ENCODE measurements at places on chromosomes 3 and 15.
A peak's percentile ranks its signal among the peaks of the same experiment; 100 is the strongest.

DNA sequence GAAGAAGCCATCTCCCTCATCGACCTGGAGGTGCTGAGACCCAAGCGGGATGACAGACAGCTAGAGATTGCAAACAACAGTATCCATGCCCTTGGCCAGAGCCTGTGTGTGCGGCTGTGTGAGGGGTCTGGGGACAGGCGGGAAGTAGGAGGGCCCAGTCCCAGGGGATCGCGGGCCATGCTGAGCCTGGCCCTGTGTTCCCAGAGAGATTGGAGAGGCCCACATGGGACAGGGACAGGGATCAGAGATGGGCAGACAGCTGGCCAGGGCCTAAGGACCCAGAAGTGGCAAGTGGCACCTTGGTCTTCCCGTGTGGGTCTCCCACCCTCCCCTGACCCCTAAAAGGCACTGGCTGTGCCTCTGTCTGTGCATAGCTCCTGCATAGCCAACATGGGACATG, 10.9 kb upstream of the RHO start:
- DNase-seq = no peak

DNA sequence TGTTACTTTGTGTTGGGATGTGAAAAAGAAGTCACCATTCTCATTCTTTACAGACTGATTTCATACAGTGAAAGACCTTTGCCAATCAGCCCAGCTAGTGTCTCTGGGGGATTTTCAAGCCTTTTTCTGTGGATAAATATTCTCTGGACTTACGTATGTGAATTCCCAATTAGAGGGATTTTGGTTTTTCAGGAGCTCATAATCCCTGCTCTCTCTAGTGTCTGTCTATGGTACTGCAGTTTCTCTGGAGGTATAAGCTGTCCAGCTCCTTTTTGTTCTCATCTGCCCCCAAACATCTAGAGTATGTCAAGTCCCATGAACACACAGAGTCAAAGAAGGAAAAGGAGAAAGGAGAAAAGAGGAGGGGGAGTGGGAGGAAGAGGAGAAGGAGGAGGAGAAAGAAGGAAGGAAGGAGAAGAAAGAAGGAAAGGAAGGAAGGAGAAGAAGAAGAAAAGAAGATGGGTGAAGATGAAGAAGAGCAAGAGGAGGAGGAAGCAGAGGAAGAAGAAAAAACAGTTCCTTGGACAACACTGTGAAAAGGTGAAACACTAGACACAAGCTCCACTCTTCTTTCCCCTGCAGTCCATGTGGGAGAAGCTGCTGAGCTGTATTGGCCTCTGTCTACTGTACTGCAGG, 218.6 kb downstream of the GREM1 start:
- no peak for DNase-seq

DNA sequence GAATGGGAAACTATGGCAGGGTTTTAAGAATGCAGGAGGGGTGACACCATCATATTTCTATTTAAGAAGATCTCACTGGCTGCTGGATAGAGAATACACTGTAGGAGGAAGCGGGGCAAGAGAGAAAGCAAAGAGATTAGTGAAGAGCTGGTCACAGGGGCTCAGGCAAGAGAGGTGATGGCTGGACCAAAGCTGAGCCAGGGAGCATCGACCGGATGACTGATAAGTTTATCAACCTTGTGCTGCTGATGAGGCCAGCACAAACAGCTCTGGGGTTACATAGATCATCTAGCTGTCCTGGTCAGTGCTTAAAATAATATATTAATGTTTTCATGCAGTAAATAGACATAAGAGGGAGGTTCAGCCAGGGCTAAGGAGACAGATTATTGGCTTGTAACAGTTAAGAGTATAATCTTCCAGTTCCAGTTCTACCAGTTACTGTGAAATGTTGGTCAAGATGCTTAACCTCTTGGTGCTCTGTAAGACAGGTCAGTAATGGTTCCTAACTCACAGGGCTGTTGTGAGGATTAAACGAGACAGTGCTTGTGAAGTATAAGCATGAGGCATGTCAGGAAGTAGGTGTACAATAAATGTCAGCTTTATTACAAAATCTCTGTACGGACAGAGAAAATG, 201.0 kb upstream of the FEZF2 start:
- no peak for DNase-seq

DNA sequence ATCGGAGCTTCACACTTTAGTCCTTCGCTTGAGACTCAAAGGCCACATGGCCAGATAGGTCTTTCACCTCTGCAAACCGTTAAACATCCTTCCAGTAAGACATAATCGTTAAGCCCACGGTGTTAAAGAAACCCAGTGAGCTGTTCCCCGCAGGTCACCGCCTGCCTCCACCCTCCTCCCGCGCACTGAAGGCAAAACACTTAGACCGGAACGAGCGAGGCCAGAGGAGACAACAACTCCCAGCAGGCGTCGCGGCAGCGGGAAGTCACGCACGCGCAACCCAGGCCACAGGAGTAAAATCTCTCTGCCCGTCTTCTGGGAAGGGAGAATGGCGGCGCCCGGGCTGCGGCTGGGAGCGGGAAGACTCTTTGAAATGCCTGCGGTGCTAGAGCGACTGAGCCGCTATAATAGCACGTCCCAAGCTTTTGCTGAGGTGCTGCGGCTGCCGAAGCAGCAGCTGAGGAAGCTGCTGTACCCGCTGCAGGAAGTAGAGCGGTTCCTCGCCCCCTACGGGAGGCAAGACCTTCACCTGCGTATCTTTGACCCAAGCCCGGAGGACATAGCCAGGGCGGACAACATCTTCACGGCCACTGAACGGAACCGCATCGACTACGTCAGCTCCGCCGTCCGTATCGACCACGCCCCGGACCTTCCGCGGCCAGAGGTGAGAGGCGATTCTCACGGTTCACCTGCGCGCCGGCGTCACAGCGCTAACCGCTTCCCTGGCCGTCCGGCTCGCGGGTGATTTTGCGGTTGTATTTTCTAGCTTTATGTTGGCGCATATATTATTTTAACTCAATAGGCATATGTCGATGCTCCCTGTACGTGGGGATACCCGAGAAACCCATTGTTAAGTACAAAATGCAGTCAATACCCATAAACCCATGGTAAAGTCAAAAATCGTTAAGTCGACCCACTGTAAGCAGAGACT, at the start of gene GTPBP8:
GTPBP8 (plus strand) TSS at position 313 of the 931 bp plus-strand sequence; CDS start at position 329, 16 bp downstream.
- DNase-seq = peak; percentile 54

GRCh38 chr3:29644261-29644660, 363.4 kb downstream of the RBMS3 start:
- peak; percentile 42 for DNase-seq

DNA sequence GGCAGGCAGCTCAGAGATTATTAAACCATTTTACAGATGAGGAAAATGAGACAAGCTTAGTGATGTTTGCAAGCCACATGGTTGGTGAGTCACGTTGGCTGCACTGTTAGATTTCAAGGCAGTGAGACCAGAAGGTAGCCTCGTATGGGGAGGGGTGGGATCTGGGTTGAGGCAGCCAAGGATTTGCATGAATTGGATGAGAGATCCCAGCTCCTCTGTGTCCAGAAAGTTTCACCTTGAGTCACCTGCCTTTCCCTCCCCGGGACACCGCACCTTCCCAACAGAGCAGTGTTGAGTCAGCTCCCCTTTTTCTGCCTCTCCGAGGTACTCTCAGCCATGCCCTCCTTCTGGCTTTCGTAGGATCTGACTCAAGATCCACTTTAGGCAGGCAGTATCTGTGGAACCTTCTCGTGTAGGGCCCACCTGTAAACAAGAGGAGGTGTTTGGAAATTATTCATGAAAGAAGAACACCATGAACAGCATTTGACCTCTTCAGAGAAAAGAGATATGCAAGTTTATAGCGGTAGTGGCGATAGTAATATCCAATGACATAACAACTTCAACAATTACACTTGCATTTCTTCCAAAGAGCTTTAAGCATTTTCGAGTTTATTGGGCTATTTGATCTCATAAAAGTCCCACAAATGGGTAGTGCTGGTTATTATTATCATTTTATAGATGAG, 46.8 kb upstream of the VPS8 start:
- no peak for DNase-seq

DNA sequence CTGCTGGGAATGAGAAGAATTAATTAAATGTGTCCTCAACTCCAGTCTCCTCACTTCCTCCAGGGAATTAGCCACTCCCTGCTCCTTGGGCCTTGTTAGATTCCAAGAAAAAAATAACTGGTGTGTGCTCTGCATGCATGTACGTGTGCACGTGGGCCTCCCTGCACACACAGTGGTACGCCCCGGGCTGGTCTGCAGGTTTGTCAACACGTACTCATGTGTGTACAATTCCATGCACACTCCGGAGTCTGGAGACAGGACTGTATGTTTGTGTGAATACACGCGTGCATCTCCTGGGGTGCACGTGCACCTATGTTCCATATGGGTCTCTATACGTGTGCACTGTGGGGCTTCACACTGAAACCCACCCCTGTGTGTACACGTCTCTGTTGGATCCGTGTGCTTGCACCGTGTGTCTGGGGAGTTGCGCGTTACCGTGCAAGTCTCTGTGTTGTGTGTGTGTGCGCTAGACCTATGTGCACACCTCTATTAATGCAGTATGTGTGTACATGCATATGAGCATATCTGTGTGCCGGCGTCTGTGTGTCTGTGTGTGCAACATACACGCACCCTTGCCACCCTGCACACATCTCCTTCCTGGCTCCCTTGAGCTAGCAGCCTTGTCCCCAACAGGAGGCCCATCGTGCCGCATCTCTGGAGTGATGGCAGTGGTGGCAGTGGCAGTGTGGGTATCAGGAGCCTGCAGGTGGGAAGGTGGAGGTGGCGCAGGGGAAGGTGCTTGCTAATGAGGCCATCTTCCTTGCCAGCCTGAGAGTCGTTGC, 210.1 kb downstream of the TBC1D2B start:
- DNase-seq = no peak

- DNase-seq = no peak
Measured at GRCh38 chr3:14725564-14726440, 50.9 kb downstream of the C3orf20 start.

GRCh38 chr3:34132069-34132692, 333.8 kb downstream of the PDCD6IP start:
- no peak for DNase-seq

- no peak for DNase-seq
Measured at GRCh38 chr15:69979783-69980182, 117.9 kb downstream of the TLE3 start.

DNA sequence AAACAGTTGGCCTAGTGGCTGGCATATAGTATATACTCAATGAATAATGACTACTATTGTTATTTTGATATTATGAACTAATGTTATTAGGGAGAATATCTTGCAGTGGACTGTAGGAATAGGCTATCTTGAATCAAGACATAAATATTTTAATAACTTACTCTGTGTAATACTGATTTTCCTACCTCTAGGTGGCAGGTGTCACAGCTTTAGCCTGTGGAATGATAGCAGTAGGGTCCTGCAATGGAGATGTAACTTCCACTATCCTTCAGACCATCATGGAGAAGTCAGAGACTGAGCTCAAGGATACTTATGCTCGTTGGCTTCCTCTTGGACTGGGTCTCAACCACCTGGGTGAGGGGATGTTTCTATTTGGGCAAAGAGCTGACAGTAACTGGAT, 6.5 kb downstream of the PSMD2 start:
- DNase-seq = no peak

GRCh38 chr3:140494970-140495369, 182.9 kb upstream of the TRIM42 start:
- DNase-seq = no peak

GRCh38 chr3:183897606-183898005, 12.9 kb upstream of the PARL start:
- DNase-seq = no peak

GRCh38 chr3:66665021-66665695, 164.3 kb upstream of the LRIG1 start:
- no peak for DNase-seq

GRCh38 chr15:79352206-79352605, 41.3 kb downstream of the TMED3 start:
- no peak for DNase-seq

DNA sequence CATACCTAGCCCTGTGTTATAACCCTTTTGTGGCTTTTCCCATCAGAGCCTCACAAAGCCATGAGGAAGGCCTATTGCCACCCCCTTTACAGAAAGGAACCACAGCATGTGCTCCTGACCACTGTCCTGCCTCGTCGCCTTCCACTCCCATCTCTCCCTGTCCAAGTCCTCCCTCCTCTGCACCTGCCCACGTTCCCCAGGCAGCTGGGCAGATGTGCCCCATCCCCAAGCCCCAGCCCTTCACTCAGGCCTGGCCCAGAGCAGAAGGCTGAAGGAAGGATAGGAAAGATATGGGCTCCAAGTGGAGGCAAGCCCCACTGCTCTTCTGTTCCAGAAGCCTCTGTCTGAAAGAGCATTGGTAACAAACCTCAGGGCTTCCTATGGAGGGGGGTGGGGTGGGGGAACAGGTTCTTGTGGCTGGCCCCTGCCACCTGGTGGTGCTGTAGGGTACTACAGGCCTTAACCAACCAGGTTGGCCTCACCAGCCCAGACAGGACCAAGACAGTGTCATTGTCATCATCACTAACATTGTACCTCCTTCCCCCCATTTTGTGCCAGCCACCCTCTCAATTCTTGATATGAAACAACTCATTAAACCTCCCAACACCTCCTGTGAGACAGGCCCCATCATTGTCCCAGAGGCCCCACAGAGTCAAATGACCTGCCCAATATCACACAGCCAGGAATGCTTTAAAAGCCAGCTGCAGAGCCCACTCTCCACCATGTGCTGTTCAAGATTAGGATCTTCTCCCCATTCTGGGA, 10.0 kb downstream of the POC1A start:
- DNase-seq = peak; percentile 55

GRCh38 chr15:48855501-48856440, 22.2 kb upstream of the EID1 start:
- DNase-seq = no peak

GRCh38 chr3:26630669-26631389, 8.3 kb downstream of the LRRC3B start:
- no peak for DNase-seq

DNA sequence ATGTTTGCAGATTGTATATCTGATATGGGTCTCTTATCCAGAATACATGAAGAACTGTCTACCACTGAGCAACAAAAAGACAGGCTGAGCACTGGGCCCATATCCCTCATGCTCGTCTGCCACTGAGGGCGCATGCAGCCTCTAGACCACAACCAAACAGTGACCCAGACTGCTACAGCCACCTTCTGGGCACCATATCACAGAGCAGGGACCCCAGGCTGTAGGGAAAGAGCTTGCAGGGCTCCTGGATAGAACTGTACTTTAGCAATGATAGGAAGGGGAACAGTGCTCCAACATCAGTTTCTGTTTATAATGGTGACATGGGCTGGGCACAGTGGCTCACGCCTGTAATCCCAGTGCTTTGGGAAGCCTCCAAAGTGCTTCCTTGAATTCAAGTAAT, 40.2 kb upstream of the TMEM87A start:
- no peak for DNase-seq

DNA sequence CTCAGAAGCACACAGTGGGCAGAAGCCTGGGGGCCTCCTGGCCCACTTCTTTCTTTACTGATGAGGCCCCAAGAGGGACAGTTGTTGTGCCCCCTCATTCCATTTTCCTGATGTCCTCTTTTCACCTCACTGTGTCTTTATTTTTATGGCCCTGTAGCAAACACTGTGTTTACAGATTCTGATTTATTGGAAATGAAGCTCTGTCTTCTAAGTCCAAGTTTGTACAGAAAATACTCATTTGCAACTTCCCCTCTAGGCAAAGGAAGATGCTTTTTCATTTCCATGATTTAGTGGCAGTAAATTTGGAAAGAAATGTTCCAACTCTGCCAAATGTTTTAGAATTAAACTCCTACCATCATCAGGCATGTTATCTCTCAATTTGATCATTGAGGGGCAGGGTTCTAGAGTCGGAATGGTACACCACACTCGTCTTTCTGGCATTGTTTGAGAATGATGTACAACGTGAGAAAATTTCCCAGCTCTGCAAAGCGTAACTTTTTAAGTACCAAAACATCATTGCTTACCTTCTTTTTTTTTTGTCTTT, 129.7 kb downstream of the ARNT2 start:
- DNase-seq = no peak

GRCh38 chr15:71874245-71874644, 63.9 kb downstream of the NR2E3 start:
- DNase-seq = no peak
